ENCODE measurements at places on chromosomes 3 and 15. TPM values are rescaled to one million over a fixed set of nuclear protein-coding genes. Genes with fewer than 3 reads are reported as not detected.

SEMA6D gene
- total RNA-seq, result 10.6 TPM

GHRL gene
- 45.8 TPM for total RNA-seq

KNG1 gene
- not detected for total RNA-seq

GOLGA8T gene
- total RNA-seq, result not detected

SLC38A3 gene
- total RNA-seq, result 44.7 TPM

Measured in progenitor cell of endocrine pancreas (in vitro differentiated cells).